ENCODE measurements at places on chromosomes 2 and 18.

DNA sequence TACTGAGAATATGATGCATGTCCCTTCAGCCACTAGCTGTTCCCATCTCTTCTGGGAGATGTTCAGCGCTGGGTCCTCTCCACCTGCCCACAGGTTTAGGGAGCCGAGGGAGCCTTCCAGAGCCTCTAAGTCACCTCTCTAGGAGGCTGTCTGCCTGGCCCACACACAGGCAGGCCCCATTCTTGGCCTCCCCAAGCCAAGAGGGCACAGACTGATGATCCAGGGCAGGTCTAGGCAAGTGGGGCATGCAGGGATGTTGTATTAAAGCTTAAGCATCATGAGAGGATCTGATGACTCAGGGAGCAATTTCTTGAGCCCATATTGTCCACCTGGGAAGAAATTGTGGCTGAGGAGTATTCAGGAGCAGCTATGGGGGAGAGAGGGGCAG is 19.9 kb downstream of the TMSB10 start:
- peak overlapping the region; percentile 92 for H3K4me3 ChIP-seq
- H3K36me3 ChIP-seq, result peaks cover 9% of the 10 kb centered on the region
- H3K27me3 ChIP-seq, result no peaks in the 10 kb centered on the region
- peaks cover 37% of the 10 kb centered on the region for H3K4me1 ChIP-seq
- no peak for DNase-seq

DNA sequence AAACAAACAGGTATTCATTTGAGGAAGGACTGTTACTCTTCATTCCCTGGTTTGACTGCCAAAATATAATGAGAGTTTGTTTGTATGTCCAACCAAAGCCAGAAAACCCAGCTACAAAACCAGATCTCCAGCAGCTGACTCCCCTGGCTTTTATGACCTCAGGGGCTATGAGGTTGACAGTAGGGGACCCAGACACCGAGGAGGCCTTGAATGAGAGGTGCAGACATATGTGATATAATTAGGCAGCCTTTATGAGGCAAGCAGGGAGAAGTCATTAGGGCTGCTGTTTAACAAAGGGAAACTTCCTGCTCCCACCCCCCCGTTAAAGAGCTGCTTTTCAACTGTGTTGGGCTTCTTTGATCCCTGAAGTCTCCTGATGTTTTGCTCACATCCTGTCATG is 236.7 kb downstream of the SLC4A3 start:
- no peaks in the 10 kb centered on the region for H3K4me1 ChIP-seq
- no peak overlapping the region for H3K4me3 ChIP-seq
- no peaks in the 10 kb centered on the region for H3K36me3 ChIP-seq
- H3K27me3 ChIP-seq, result no peaks in the 10 kb centered on the region
- no peak for DNase-seq

GRCh38 chr18:48036641-48037421 is 106.4 kb upstream of the SMAD2 start:
- no peaks in the 10 kb centered on the region for H3K4me1 ChIP-seq
- H3K27me3 ChIP-seq, result no peaks in the 10 kb centered on the region
- no peak overlapping the region for H3K27ac ChIP-seq

GRCh38 chr2:20330192-20330591 is 20.5 kb downstream of the PUM2 start:
- no peak overlapping the region for H3K4me3 ChIP-seq
- DNase-seq, result no peak
- H3K36me3 ChIP-seq, result peaks cover 69% of the 10 kb centered on the region
- H3K4me1 ChIP-seq, result peaks cover 63% of the 10 kb centered on the region
- no peak overlapping the region for H3K27ac ChIP-seq

GRCh38 chr2:182705761-182706160 is 10.3 kb upstream of the DNAJC10 start:
- no peaks in the 10 kb centered on the region for H3K4me1 ChIP-seq
- no peak for DNase-seq
- H3K4me3 ChIP-seq, result no peak overlapping the region
- no peak overlapping the region for H3K27ac ChIP-seq
- H3K27me3 ChIP-seq, result peaks cover 38% of the 10 kb centered on the region
- H3K36me3 ChIP-seq, result no peaks in the 10 kb centered on the region

DNA sequence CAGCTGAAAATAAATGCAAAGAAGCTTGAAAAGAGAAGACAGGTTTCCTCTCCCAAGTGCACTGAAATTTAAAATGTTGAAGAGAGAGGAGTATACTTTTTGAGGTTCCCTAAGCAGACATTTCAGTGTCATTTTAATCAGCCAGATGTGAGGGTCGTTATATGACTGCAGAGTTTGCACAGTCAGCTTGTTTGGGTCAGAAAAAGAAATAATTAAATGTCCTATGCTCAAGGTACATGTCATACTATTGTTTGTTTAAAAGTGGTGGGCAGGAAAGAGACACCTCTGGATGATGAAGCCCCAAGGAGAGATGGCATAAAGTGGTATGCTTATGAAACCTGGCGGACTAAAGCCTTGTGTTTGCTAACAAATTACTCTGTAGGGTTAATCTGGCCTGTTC is 55.2 kb downstream of the CCDC85A start:
- no peaks in the 10 kb centered on the region for H3K27me3 ChIP-seq
- no peak overlapping the region for H3K27ac ChIP-seq
- no peak overlapping the region for H3K4me3 ChIP-seq
- no peaks in the 10 kb centered on the region for H3K36me3 ChIP-seq
- DNase-seq, result no peak
